Omental fat pad (tissue), 4 donors: ENCODE measurements at places on chromosomes 11 and 22.

DNA sequence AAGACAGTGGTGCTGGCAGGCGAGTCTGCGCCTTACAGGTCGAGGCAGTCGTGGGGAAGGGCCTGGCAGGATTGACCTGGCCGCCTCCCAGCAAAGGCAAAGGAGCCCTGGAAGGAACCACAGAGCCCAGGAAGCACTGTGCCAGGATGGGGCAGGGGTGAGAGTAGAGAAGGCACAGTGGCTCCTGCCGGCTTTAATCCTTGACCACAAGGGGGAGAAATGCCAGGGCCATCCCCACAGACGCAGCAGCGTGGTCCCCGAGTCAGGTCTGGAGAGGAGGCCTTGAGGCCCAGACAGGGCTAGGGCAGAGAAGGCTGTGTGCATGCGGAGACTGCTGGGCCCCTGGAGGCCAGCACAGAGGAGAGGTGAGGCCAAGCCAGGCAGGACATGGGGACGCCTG lies 9.9 kb upstream of the NDUFS8 start:
- no peak for DNase-seq

DNA sequence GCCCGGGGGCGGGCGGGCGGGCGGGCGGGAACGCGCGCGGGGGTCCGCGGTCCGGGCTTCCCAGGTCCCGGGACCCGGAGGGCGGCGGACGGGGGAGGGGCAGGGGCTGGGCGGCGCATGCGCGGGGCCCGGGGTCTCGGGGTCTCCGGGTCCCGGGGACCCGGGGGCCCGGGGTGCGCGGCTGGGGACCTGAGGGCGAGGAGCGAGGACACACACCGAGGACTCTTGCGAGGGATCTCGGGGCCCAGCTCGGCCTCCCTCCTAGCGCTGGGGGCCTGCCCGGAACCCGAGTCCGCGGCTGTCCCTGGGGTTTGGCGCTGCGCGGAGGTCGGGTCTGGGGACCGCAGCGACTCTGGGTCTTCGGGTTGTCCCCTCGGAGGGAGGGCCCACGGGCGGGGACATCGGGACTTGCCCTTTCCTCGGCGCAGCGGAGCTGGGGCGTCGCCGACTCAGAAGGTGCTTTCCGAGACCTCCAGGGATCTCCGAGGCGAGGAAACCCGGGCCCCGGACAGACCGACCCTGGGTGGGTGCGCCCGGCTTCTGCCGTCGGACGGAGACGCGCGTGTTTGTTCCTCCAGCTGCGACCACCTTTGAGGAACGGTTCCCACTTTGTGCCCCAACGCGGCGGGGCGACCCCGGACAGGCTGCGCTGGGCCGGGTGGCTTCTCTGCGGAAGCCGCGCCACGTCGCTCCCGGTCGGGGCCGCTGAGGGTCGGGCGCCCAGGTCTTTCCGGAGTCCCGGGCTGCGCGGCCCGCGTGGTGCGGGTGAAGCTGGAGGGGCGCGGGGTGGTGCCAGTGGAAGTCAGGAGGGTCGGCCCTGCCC lies 540 bp downstream of the PPARA start:
- DNase-seq: no peak

DNA sequence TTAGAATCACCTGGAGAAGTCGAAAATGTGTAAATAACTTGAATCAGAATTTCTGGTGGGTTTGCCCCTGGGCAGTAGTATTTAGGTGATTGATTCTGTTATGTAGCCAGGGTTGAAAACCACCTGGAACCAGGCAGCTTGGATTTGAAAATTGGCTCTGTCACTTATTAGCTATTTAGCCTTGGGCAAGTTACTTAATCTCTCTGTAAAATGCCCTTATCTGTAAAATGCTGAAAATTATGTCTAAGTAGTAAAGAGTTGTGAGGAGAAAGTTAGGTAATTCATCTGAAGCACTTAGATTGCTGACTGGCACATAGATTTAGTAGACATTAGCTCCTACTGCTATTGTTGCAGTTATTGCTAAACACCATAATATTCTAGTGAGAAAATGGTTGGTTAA lies 49.3 kb downstream of the PPME1 start:
- no peak for DNase-seq

GRCh38 chr11:76610371-76610770 lies 60.2 kb downstream of the LRRC32 start:
- no peak for DNase-seq

GRCh38 chr11:62428871-62429560 lies 10.2 kb downstream of the SCGB1A1 start:
- DNase-seq: no peak

GRCh38 chr22:28759861-28760560 lies 12.5 kb upstream of the CCDC117 start:
- DNase-seq: no peak

- DNase-seq: no peak
These were observed 73.2 kb downstream of the SLC35F2 start for GRCh38 chr11:107785401-107785800.

- no peak for DNase-seq
These were observed 105.5 kb downstream of the KCNC1 start for GRCh38 chr11:17840101-17840548.

- no peak for DNase-seq
These were observed 61.7 kb downstream of the CHRDL2 start for GRCh38 chr11:74669211-74670160.

GRCh38 chr22:43689356-43689755 lies 122.7 kb downstream of the EFCAB6 start:
- no peak for DNase-seq

DNA sequence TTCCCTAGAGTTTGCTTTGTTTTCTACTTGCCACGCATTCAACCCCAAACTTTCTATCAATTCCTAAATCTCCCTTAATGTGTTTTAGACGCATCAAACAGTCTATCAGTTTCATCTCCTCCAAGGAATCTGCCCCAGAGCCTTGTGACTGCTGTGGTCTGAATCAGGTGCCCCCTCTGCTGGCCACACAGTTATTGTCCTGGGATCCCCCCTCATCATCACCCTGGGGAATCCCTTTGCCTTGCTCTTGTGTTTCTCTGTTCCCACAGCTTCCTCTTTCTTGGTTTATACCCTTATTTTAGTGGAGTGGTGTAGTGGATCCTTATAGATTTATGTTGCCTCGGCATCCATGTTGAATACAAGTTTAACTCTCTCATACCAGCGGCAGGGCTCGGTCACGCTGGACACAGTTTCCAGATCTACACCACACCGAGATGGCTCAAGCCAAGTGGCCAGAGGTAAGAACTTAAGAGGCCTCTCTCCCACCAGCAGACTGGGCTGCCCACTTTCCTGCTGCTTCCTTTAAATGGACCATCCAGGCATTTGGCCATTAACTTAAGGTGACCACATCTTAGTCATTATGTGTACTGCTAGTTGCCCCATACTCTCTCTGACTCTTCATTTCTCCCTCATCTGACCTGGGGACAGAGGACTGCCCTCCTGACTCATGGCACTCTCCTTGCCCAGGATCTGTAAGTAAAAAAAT lies 8.2 kb downstream of the UPB1 start:
- DNase-seq: peak; percentile 58

DNA sequence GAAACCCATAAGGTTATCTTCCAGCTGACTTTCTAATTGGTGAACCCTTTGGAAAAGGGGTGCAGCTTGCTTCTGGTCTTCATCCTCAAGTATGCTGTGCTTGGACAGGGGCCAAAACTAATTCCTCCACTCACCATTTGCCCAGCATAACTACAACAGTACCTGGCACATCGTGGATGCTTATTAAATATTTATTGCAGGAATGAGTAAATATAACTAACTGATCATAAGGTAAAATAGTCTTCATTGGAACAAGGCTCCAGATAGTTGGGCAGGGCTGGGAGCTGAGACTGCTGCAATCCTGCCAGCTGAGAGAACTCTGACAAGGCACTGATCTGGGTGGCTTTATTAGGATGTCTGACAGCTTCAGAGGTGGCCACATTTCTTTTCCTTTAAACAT lies 2.4 kb upstream of the SIDT2 start:
- DNase-seq: no peak

DNA sequence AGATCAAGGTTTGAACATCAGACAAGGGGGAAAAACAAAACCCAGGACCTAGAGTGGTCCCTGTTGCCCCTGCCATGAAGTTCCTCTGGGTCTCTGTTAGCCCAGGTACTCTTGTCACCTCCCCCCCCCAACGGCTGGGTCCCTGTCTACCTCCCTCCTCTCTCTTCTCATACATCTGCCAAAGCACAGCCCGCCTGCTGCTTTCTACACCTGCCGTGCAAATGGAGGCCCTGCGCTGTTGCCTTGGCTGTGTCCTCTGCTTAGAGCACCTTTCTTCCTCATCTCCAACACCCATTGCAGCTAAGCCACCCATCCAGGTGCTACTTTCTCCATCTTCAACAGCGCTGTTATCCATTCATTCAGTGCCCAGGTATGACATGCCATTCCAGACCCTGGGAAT lies 99.2 kb downstream of the TP53I11 start:
- no peak for DNase-seq

DNA sequence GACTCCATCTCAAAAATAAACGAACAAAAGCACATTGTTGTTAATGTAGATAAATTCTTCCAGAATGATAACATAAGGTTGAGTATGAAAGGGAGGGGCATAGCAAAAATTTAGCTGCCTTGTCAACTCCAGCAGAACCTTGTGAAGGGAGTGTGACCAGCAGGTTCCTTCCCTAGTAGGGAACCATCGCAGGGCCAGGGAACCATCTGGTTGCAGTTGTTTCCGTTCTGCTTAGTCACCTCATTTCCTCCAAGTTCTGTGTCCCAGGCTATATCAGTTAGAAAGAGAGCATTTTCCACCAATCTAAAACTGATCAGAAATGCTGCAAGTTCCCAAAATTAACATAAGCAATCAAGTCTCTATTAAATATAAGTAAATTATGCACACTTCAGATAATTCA lies 126.7 kb upstream of the BLID start:
- DNase-seq: no peak

DNA sequence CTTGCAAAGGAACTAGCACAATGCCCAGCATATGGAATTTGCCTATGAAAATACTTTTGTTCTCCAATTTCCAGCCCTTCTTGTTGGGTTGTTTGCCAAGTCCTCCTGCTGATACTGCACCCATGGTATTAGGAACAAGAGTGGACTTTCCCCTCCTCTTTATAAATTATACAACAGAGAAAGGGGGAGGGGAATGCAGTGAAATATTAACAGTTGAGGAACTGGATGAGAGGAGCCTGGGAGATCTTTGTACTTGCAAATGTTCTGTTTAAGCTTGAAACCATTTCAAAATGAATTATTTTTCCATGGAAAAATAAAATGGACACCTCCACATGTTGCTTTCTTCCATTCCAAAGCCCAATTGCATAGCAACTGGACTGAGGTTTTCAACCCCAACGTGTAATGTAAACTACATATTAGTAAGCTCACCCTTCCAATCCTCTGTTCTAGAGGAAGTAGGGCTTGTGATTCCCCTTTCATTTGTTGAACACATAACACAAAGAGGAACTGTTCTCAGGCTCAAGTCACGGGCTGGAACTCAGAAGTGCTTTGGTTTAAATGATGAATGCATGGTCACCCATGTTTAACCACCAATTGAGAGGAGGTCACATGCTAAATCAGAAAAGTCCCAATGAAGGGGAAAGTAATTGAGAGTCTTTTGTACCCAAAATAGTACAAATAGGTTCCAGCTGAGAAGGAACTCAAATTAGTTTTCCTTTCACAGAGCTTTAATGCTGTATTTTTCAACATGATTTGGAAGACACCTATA lies 66.2 kb upstream of the ZC3H12C start:
- no peak for DNase-seq

DNA sequence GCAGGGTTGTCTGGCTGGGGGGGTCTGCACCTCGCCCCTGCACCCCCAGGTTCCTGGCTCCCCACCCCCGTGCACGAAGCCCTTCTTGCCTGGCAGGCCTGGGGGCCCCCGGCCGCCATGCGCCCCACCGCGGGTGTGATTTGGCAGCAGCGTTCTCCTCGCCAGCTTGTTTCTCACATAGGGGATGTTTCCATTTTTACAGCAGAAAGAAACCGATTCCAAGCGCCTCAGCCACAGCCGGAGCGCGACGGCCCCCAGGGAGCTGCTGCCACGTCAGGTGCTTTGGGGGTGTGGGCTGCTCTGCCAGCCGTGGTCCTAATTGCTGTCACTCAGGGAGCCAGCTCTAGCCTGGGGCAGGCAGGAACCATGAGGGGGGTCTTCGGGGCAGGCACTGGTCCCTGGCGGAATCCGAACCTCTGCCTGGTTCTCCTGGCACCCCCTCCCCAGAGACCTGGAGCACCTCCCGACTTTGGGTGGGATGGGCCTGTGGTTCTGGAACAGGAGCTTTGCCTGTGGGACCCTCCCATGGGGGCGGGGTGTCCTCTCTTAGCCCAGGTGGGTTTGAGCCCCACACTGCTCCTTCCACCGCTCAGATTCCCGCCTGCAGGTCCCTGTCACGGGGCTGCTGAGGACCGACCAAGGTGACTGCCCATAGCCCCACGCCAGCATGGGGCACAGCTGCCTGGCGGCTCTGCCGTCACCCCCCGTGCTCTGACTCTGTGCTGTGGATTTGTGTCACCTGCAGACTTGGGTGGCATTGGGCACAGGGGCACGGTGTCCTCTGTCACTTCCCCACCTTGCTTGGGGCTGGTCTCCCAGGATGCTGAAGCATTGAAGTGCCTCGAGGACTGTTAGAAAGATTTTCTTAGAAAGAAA lies 54.0 kb downstream of the RTN4R start:
- no peak for DNase-seq

GRCh38 chr11:70142221-70142875 lies 60.7 kb upstream of the FADD start:
- DNase-seq: no peak

DNA sequence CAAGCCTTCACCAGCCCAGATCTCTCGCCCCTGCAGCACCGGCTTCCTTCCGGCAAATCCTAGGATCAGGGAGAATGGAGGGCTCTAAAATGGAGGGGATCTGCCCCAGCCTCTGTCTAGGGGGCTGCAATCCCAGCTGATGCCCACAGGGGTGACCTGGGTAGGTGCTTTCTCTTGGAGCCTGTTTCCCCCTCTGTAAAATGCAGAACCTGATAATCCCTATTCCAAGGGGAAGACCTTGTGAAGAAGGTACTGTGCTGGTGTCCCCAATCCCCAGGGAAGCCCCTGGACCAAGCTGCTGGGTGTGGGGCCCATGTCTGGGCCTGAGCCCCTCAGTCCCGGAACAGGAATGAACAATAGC lies 2.8 kb downstream of the EMID1 start:
- DNase-seq: no peak

- no peak for DNase-seq
These were observed 51.6 kb upstream of the TCF20 start for GRCh38 chr22:42321908-42322561.

DNA sequence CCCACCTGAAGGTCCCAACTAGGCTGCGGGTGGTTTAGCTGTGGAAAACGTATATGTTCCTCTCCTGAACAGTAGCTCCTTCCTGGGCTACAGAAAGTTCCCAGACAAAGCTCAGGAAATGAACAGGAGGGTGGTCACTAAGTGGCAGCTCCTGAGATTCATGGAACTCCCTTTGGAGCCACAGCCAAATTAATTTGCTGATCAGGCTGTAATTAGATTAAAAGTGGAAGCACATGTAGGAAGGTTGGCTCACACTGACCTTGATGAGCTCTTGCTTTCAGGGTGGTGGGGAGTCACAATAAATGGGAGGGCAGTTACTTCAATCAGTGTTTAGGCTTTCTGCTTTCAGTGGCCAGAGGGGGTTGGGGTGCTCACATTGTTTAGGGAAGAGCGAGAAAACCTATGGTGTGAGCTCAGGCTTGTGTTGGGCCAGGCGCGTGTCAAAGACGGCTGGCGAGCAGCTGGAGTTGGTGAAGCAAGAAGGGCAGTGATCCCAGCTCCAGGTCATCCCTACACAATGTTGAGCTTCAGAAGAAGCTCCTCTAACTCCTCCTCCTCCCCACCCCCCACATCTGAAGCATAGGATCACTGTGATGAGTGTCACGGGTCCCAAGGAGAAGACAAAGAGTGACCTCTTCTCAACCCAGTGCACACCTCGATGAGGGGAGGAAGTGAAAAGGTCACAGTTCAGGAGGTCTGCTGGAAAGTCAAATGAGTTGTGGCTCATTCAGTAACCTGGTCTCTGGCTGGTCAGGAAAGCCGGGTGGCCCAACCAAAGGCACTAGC lies 42.5 kb downstream of the CLPB start:
- DNase-seq: no peak
